ENCODE measurements at places on chromosomes 5 and 9. TPM values are rescaled to one million over a fixed set of nuclear protein-coding genes. Genes with fewer than 3 reads are reported as not detected.

DNA sequence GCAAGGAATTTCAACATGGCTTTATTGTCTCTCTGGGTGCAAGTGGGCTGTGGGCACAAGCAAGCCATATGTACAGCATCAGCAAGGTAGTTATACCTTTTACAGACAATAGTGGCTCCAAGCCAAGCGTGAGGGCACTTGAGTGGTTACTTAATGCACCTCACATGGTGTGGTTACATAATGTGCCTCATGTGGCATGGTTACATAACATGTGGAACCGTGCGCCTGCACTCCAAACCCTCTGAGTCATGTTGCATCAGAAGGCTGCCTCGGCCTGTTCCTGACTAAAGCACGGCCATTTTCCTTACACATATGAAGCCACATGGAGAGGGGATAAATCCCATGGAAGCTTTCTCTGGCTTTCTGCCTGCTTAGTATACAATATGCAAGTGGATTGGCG, 150.9 kb downstream of the OSTF1 start:
- no peak for DNase-seq

DNA sequence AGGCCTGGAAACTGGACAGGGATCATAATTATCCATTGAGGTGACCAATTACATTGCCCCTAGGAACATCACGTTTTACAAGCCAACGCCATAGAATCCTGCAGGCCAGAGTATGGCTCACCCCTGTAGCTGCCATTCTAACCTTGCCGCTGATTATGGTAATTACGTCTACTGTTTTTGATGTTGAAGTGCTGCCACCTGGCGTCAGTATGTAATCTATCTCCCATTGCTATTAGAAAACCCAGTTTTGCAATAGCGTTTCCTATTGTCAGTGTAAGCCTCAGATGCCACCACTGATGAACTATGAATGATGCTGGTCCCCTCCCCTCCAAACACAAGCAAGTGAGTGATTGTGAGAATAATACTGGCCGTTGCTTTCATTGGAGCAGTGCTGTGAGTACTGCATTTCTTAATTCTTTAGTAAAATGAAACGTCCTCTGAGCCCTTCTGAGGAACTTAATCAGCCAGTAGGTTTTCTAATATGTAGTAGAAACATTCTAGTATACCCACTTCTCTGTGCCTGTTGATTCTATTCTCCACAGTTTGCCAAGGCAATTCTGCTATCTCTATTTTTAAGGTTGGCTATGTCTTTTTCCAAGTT, 100.5 kb upstream of the NMUR2 start:
- peak; percentile 18 for DNase-seq

DNA sequence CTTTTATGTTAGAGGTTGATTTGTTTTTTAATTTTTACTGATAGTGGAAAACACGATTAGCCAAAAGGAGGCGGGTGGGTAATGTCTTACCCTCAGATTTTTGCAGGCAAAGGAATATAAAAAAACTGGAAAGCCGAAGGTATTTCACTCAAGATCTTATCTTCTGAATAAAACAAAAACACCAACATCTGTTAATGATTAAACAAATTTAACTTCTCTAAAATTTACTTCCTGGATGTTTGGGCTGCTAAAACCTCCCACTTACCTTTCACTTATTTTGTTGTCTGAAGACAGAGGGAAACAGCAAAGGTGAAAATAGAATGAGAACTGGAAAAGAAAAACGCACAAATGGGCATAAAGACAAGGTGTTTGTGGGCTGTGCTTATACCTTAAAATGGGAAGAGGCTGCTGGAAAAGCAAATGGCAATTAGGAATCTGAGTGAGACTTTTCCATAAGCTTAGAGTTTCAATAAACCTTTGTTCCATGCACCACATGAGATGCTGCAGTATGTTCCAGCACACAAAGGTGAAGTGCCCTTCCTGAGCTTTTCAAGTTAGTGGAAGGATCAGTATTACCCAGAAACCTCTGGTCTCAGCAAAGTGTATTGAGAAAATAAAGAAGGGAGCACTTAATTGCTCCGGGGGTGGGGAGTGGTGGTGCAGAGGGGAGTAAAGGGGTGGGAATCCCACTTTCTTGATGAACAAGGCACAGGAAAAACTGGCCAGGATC, 298.3 kb downstream of the BNC2 start:
- DNase-seq = no peak

DNA sequence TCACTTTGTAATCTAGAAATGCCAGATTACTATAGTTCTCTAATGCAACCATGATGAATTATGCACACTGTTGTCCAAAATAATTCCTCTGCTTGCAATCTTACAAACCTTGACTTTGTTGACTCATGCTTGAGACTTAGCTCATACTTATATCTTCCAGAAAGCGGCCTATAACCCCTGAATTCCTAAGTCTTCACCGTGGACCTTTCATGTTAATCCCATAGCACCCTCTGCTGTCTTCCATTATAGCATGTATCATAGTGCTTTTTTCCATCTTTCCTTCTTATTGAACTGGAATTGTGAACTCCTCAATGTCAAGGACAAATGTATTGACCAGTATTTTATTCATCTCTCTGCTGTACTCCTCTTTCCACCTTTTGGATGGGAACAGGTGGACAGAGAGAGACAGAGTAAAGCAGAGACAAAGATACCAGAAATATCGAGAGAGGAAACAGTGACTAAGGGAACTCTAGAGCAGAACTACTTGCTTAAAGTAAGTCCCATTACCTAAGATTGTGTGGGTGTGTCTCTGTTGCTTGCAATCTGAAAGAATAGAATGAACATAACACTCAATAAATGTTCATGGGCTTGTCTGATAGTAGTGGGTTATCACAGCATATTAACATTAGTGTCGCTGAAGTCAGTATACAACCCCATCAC, 110.0 kb downstream of the LURAP1L start:
- no peak for DNase-seq

DNA sequence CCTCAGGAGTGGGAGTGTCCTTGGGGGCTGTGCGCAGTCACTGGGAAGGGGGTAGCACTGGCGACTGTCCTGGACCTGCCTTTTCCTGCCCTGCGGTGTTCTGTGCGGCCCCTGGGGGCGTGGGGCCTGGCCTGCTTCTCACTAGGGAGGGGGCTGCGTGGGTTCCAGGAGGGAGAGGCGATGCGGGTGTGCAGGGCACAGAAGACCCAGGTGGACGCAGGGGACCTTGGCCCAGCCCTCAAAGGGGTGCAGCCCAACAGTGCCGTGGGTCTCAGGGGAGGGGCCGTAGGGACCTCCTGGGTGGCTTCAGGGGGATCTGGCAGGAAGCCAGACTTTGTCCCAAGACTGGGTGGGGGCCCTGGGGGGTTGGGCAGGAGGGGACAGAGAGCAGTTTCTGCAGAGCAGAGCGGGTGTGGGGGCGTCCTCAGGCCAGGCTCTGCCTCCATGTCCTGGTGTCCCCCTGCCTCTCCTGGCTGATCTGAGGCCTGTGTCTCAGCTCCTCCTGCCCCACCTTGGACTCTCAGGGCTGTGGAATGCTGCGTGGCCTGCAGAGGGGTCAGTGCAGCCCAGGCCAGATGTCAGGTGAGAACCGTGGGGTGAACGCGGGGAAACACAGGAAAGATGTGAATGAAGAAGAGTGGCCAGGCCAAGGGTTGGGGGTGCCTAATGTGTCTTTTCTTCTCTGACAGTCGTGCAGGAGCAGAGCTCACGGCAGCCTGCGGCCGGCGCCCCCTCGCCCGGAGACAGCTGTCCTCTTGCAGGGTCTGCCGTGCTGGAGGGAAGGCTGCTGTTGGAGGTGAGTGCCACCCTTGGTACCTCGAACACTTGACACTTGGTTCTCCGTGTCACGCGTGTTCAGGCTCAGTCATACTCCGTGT, 54.6 kb downstream of the AHRR start:
- DNase-seq = no peak

GRCh38 chr5:130052752-130053151, 148.5 kb downstream of the CHSY3 start:
- DNase-seq = no peak

GRCh38 chr9:93676310-93677047, 100.1 kb downstream of the PHF2 start:
- peak; percentile 34 for DNase-seq

The NEUROG1 gene
- not detected for total RNA-seq

DNA sequence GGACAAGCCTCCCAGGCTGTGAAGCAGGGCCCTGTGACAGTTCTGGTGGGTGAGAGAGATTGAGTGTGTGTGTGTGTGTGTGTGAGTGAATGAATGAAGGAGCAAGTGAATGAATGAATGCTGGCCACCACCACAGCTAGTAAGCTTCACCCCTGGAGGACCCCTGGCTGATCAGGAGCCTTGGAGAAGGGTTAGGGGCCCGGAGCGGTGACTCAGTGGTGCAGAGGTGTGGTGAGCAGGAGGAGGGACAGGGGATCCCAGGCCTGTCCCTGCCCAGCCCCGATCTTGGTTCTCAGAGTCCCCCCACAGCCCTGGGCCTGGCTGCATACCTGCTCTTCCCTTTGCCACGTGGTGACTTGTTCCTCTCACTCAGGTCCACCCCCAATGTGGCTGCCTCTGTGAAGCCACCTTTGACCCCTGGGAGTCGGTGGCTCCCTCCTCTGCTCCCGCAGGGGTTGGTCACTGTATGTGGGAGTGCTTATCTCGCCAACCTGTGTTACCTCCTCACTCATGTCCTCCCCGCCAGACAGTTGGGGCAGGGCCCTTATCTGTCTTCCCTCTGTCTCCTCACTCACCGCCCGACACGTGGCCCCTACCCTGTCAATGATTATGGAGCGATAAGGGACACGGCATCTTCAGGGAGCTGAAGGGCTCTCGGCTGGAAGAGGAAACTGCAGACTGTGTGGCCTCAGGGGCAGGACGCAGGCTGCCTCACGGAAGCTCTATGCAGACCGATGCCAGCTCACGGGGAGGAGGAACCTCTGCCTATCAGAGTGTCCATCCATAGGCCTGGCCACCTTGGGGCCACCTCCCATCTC, 99.9 kb upstream of the PITX1 start:
- no peak for DNase-seq

- DNase-seq = no peak
Observed at GRCh38 chr5:179158556-179158955, 98.4 kb downstream of the ZNF354C start.

DNA sequence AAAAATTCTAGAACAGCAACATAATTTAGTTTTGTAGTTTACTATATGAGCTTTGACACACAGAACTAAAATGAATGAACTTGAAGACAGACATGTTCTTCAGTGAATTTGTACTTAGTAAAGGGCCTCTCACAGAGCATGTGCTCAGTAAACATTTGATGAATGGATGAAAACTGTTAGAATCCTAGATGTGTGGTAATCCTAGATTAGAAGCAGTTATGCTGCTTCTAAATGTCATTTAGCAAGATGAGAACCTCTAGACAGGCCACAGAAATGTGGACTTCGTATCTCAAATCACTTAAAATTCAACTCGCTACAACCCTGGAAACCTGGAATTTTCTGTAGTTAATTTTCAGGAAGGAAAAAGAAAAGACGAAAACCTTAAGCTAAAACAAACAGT, 8.5 kb downstream of the GOLPH3 start:
- no peak for DNase-seq

The SLC25A2 gene
- not detected for total RNA-seq

DNA sequence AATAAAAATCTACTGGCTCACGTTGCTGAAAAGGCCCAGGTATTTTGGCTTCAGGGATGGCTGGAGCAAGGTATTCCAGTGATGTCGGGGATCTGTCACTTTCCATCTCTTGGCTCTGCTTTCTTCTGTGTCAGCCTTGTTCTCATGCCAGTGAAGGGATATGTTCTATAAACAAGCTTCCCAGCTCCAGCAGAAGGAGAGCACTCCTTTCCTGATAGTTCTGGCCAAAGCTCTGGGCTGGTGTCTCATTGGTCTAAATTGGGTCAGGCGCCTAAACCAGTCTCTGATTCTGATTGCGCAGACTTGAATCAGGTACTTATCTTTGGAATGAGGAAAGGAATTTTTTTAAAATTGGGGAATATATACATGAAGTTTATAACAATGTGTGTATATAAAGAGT, 5.1 kb downstream of the SNX30 start:
- no peak for DNase-seq

GRCh38 chr5:14744296-14745187, 80.0 kb downstream of the OTULIN start:
- no peak for DNase-seq

The LCN12 gene
- total RNA-seq = 19.6 TPM

DNA sequence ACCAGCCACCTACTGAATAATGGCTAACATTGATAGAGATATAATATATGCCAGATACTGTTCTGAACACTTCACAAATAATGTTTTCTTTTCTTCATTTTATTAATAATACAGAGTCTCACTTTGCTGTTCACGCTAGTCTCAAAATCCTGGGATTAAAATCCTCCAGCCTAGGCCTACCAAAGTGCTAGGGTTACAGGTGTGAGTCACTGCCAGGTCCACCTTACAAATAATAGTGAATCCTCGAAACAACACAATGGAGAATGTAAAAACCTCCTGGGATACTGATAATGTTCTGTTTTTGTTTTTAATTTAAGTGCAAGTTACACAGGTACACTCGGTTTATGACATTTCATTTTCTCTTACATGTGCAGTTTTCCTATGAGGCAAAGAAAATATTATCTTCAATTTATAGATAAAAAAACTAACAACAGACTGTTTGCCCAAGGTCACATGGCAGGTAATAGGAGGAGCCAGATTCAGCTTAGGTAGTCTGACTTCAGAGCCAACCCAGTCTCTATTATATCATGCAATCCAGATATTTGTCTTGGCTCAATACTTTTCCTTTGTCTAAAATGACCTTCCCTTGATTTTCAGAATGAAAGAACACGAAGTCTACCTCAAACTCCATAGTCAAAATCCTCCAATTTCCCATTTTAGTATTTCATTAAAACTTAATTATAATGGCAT, 7.8 kb downstream of the ZFR start:
- DNase-seq = no peak

- peak; percentile 26 for DNase-seq
Observed at GRCh38 chr5:90558344-90559192, at the start of gene ADGRV1. Gene ADGRV1, plus strand, starts transcription at chr5:90558797. Its CDS starts 99 bp downstream, at chr5:90558896.

The SNCAIP gene
- total RNA-seq = 41.9 TPM

- no peak for DNase-seq
Observed at GRCh38 chr5:36820900-36821299, 55.7 kb upstream of the NIPBL start.

The PCDHB6 gene
- total RNA-seq = 2.0 TPM

The BRINP1 gene
- not detected for total RNA-seq

The TAF11L5 gene
- not detected for total RNA-seq

DNA sequence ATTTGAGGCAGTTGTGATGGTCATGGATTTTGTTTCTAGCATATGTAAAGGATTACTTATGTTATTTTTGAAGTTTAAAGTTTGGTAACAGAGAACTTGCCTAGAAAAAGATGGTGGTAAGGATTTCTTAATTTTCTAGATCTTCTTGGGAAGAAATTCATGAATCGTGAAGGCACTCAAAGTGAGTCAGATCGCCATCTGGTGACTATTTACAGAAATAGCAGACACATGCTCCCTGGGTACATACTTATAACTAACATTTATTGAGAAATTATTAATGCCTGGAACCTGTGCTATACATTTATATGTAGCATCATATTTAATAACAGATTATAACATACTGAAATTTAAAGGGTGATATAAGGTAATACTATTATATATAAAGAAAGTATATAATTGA, 299.7 kb downstream of the IZUMO3 start:
- DNase-seq = no peak

The EPB41L4A gene
- 7.9 TPM for total RNA-seq

The SEMA4D gene
- 18.6 TPM for total RNA-seq

DNA sequence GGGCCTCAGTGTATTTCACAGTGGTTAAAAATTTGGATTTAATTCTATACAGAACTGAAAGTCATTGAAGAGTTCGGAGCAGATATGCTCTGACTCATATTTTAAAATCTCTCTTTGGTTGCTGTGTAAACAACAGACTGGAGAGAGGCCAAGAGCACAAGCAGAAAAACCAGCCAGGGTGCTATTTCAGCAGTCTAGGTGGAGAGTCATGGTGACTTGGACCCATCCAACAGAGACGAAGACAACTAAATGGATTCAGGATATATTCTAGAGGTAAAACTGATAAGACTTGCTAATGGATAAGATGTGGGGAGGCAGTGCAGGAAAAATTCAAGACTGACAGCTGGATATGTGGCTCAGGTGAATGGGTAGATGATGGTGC, 168.9 kb downstream of the MAPKAP1 start:
- no peak for DNase-seq
